ENCODE measurements at places on chromosomes 7 and 10.

GRCh38 chr7:49767719-49768118, 5.7 kb upstream of the VWC2 start:
- DNase-seq: no peak

GRCh38 chr7:7527047-7527446, 8.6 kb downstream of the COL28A1 start:
- no peak for DNase-seq

- DNase-seq: peak; percentile 87
Observed at GRCh38 chr7:143380260-143380645, 892 bp upstream of the ZYX start.

GRCh38 chr10:47207281-47207615, 92.7 kb upstream of the GDF10 start:
- DNase-seq: no peak

- DNase-seq: peak; percentile 52
Observed at GRCh38 chr7:28165261-28165660, 15.3 kb downstream of the JAZF1 start.

GRCh38 chr7:3179456-3179855, 121.6 kb upstream of the SDK1 start:
- DNase-seq: no peak

- DNase-seq: peak; percentile 63
Observed at GRCh38 chr7:137399827-137400823, 56.6 kb upstream of the PTN start.

DNA sequence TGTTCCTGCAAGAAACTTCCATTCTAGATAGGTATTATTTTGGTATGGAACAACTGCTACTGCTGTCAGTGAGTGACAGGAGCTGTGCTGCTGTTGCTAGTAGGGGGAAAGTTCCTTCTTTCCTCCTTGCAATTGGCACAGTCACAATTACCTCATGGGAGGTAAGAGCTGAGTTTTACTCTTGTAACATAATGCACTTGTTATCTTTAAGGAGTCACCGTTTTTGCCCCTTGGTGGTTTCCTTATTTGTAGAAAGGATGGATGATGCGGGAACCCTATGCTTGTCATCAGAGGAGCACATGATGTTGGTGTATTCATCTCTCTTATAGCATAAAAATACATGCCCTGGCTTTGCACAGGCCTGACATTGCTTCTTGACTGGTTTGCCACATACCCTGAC, 234.7 kb upstream of the NPY start:
- DNase-seq: no peak

DNA sequence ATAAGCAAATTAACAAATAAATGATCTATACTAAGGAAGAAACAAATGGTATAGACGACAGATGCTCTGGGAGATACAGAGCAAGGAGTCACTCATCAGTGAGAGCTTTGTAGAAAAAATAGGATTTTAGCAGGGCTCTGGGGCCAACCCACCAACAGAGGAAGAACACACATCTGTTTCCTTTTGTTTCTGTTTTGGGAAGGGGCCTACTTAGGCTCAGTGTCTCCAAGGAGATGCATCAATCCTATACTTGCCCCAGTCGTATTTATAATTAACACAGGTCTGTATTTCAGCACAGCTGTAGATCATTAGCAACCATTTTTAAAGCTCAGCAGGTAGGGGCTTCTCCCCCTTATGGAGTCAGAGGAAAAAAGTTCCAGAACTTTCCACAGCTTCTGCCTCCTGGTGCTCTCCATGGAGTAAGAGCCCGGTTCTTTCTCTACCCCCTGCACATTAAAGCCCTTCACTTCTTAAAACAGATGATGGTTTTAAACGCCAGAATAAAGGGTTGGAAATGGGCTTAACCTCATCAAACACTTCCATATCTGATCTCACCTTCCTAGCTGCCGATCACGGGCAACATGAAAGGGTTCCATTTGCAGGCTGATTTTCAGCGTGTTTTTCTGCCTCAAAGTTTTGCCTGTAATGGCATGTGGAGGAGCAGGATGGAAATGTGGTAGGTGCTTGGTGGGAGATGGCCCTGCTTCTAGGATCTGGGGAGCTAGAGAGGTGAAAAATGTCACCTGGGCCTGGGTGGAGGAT, 291.7 kb downstream of the TCF7L2 start:
- no peak for DNase-seq

DNA sequence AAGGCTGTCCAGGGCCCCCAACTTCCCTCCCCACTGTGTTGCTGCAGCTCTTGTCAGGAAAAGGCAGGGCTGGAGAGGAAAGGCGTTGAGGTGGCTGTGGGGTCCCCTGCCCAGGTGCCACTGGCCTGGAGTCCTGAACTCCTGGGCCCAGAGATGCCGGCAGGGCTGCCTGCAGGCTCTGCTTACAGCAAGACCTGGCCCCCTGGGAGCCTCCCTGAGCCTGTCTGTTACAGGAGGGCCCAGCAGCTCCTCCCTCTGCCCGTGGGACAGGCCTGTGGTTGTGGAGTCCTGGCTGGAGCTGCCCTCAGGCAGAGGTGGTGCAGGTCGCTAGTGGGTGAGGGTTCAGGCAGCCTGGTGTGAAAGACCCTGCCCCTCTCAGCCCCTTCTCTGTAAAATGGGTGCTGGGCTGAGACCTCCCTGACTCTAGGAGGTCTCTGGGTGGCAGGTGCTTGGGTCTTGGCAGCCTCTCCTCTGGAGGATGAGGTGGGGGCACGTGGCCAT, 9.9 kb downstream of the ANTXRL start:
- DNase-seq: no peak

- DNase-seq: peak; percentile 34
Observed at GRCh38 chr7:76155938-76156337, 45.8 kb upstream of the SRRM3 start.

DNA sequence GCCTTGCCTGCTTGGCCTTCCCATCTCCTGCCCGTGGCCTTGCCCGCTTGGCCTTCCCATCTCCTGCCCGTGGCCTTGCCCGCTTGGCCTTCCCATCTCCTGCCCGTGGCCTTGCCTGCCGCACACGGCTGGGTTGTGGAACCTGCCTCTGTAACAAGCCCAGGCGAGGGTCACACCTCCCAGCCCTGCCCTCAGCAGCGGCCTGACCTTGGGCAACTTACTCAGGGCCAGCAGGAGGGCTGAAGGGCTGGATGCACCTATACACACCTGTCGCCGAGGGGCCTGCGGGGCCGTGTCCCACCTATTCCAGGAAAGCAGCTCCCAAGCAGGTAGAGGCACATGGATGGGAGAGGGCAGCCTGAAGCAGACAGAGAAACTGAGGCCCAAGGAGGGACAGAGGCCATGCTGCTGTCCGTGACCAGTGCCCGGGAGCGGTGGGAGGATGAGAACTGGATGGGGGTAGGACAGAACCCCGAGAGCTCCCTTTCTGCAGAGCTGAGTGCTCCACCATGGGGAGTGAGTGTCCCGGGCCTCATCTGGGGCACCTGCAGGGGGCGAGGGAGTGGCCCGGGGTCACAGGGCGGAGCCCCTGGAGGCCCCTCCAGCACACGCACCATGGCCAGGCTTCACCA, 277.6 kb downstream of the ELFN1 start:
- no peak for DNase-seq

- no peak for DNase-seq
Observed at GRCh38 chr10:3460420-3461128, 288.0 kb upstream of the PITRM1 start.

GRCh38 chr7:77501192-77501515, 35.9 kb upstream of the PTPN12 start:
- no peak for DNase-seq

GRCh38 chr7:34806831-34807230, 148.8 kb downstream of the NPSR1 start:
- DNase-seq: no peak

GRCh38 chr7:101632641-101633040, 3.5 kb upstream of the MYL10 start:
- DNase-seq: peak; percentile 27

DNA sequence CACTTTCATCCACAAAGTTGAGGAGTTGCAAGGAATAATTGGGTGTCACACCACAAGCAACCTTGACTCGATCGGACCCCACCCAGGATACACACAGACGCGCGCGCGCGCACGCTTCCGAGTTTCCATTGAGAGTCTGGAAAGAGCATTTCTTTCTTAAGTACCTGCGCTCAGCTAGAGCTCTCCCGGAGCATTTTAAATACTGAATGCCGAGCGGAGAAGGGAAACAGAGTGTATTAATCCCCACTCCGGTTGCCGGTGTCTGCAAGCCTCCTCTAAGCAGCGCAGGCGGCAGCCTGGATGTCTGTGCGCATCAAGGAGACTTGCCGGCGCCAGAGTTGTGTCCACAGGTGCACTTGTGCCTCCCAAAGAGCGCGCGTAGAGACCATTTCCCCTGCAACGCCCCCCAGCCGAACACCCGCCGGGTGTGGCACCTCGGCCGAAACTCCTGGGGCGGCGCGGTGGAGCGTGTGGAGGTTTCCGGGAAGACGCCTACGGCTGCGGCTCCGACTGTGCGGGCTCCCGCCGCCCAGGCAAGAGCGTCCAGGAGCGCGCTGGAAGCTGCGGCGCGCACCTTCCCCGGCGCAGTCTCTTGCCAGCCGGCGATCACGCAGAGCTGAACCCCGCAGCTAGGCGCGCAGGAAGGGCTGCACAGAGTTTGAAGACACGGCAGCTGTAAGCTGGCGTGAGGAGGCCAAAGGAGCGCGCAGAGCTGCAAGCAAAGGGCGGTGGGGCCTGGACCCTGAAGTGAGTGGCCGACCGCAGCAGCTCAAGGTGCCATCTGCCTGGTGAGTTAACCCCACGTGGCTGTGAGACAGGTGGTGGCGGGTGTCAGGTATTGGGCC, 1.1 kb upstream of the FEZF1 start:
- no peak for DNase-seq

GRCh38 chr7:83156006-83156405, 6.7 kb downstream of the PCLO start:
- no peak for DNase-seq

DNA sequence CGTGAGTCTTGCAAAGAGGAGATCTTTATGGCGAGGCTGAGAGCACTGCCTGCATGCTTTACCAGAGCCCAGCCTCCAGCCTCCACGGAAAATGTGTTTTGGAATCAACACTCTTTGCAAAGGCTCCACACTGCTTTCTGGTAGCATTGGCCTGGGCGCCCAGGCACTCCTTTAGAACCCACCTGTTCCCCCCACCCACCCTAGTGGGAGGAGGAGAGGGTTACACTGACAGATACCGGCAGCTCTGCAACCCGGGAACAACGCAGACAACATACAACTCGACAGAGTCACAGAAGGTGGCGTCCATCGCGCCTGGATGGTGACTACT, 5.5 kb upstream of the MNX1 start:
- no peak for DNase-seq

DNA sequence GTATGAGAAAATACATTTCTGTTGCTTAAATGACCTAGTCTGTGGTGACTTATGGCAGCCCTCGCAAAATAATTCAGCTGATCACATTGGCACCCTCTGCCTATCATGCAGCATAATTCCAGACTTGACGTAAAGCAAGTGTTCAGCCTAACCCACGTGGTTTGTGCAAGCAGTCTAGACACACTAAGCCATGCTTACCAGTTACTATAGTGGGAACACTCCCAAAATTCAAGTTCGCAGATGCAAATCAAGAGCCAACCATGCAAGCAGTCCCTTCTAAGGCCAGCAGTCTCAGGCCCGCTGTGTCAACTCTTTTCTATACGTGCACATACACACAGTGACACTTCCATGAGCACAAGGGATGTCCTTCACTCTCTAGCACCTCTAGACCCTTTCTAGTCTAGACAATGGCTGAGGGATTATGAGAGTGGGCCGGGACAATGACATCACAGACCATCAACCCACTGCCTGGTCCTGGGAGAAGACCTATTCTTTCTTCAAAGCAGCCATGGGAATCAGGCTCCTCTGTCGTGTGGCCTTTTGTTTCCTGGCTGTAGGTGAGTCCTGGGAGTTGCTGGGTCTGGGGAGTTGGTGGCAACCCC, 29.0 kb upstream of the PRSS1 start:
- no peak for DNase-seq

GRCh38 chr7:28792858-28793257, 165.3 kb downstream of the TRIL start:
- no peak for DNase-seq

- DNase-seq: peak; percentile 83
Observed at GRCh38 chr10:79407811-79408795, 37.3 kb downstream of the ZCCHC24 start.
